ENCODE measurements at places on chromosomes 11 and 22. TPM values are rescaled to one million over a fixed set of nuclear protein-coding genes. Genes with fewer than 3 reads are reported as not detected.

DNA sequence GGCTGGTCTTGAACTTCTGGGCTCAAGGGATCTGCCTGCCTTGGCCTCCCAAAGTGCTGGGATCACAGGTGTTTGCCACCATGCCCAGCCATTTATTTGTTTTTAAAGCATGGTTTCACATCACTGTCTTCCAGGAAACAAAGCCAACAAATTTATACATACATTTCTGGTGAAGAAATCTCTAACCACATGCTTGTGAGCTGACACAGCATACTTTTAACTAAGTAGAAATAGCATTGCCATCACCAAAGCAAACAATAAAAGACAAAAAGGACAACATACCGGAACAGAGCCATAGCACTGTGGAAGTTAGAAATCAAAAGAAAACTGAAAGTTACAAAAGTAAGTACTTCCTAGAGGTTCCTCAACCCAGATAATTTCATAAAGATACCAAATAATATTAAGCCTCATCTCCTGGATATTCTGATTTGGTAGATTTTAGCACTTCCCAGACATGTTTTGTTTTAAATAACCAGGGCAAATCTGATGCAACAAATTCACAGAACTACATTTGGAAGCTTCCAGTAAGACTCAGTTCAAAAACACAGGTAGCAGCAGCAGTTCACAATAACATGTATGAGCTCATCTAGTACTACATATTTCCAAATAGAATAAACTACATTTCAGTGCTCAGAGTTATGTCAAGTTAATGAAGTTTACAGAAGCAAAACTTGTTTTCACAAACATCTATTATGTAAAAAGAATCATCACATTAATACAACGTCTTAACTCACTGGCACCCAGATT lies 70.6 kb downstream of the RRAS2 start:
- no peak for DNase-seq

Gene OR5B2
- not detected for polyA plus RNA-seq

Gene TMEM191B
- polyA plus RNA-seq = 4.8 TPM

GRCh38 chr11:66619080-66619554 lies 2.7 kb downstream of the RBM14 start:
- no peak for DNase-seq

- no peak for DNase-seq
These were observed 89.6 kb downstream of the C11orf87 start for GRCh38 chr11:109511598-109511997.

DNA sequence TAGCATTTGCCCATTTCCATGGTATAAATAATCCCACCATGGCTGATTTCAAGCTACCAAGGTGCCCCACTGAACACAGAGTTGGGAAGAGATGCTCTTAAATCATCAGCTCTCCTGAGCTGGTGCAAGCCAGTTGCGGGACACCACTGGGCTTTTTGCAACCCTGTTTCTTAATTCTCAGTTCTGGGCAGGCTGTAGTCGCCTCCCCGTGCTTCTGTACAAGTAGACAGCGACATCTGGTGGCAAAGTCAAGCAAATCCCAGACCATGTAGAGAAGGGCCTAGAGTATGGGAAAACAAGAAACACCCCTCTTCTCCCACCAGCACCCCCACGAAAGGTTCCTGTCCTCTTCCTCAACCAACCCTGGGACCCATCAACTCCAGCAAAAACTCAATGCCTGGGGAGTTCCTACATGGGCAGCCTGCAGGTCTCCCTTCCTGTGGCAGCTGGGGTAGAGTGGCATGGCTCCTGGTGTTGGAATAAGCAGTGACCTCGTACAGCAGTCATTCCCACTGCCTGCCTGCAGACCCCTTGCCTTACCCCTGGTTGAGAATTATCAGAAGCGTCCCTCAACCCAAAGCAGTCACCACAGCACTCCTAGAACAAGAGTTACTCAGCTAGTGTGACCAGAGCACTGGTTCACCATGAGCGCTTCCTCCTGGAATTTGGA lies 68.4 kb downstream of the IGLL5 start:
- DNase-seq = peak; percentile 53

Gene DERL3
- 5.7 TPM for polyA plus RNA-seq

- DNase-seq = no peak
These were observed at the start of gene TLCD5 for GRCh38 chr11:120324932-120325810. TSS of gene TLCD5 (plus strand) at chr11:120325299. CDS start at chr11:120327442, 2,143 bp downstream.

DNA sequence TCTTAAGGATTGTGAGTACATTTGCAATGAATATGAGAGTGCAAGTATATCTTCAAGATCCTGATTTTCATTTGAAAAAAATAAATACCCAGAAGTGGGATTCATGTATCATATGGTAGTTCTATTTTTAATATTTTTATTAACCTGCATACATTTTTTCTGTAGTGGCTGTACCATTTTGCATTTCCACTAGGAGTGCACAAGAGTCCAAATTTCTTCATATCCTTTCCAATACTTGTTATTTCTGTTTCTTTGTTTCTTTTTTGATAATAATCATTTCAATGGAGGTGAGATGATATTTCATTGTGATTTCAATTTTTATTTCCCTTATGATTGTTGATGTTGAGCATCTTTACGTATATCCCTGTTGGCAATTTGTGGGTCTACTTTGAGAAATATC lies 759.8 kb upstream of the CNTN5 start:
- no peak for DNase-seq

Gene PGR
- polyA plus RNA-seq = 0.04 TPM

DNA sequence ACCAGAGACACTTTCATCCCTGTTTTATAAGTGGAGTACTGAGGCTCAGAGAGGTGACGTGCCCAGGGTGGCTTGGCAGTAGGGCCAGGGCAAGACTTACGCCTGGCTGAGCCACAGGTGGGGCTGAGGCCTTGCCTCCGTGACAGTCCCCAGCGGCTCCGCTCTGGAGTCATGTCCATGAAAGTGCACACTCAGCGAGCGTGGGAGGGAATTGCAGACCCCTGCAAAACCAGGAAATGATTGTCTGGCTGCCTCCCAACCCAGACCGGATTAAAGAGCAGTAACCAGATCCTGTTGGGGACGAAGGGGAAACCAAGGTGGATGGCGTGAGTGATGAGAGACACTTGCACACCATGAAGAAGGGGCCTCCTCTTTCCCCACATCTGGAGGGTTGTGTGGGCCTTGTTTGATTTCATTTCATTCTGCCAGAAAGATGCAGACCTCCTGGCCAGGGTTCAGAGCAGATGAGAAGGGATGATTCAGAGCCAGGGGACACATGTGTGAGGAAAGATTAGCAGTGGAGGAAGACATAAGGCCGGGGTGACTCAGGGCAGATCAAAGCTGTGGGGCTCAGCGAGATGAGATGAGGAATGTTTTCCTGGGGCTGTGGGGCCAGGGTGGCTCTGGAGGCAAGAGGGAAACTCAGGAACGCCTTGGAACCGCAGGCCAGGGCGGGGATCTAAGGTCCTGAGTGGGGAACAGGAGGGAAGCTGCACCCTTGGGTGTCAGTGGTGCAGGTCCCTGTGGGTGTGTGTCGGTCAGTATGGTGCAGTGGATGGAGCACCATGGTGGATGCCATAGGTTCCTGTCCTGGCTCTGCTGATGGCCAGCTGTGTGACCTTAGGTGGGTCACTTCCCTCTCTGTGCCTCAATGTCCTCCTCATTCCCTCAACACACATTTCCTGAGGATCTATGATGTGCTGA lies 29.9 kb upstream of the LRRC32 start:
- peak; percentile 41 for DNase-seq

Gene CRYBB3
- polyA plus RNA-seq = not detected

Gene PNPLA3
- 1.9 TPM for polyA plus RNA-seq

DNA sequence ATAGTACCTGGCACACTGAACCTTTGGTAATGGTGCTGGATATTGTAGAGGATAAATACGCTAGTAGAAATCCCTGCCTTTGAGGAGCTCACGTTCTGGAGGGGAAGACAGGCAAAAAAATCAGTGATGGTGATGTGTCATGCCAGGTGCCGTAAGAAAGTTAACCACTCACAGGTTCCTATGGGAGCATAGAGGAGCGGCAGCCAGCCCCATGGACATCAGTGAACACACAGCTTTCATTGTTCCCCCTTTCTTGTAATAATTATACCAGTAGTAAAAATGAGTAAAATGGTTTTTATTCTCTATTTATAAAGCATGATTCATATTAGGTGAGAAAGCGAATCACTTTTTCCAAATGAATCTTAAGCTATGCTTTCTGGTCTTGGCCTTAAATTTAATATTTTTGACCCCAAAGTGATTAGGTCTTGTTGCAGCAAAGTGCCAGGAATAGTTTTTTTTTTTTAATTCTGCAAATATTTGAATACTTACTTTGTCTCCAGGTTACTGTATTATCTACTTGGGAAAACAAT lies 57.9 kb downstream of the UVRAG start:
- DNase-seq = no peak

DNA sequence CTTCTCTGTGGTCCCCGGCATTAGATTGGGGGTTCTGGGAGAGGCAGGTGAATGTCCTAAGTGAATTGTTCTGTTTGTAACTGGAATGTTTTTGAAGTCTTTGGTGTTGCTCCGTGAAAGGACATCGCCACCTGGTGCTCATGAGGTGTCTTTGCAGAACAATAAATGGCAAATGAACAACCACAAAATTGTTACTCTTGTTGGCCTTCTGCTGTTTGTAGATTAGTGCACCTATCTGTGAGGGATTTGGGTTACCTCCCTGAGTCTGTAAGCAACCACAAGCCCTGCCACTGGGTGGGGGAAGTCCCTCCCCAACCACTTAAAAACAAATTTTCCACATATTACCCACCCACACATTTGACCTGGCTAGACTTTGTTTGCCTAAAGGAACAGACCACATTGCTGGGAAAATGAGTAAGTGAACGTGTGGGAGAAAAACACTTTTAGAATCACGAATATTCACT lies 4.7 kb downstream of the MPEG1 start:
- no peak for DNase-seq

DNA sequence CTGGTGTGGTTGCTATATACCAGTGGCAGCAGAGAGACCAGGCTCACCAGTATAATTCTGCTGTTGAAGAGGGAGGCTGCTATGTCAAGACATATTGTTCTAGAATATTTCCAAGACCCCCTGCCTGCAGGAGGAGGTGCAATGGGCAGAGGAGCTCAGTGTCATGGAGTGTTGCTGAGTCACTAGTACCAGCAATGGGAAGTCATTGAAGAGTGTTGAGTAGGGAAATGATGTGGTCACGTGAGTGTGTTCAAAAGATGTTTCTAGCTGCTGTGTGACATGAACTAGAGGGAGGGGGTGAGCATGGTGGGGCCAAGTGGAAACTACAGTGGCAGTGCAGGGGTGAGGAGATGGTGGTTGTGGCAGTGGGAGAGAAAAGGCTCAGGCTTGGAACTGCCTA lies 76.3 kb upstream of the BIRC3 start:
- DNase-seq = no peak

DNA sequence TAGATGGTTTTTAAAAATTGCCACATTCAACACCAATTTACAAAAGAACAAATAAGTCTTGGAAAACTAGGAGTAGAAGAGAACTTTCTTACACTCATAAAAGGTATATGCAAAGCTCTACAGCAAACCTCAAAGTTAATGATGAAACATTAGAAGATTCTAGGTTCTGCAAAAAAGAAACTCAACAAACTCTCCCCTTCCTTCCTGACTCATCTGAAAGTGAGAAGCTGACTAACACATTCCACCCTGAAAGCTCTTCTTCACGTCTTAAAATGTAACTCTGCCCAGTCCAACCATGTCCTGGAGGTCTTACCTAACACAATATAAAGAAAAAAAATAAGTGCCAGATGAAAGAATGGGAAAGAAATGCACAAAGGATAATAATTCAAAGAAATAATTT lies 218.9 kb upstream of the ISX start:
- no peak for DNase-seq

DNA sequence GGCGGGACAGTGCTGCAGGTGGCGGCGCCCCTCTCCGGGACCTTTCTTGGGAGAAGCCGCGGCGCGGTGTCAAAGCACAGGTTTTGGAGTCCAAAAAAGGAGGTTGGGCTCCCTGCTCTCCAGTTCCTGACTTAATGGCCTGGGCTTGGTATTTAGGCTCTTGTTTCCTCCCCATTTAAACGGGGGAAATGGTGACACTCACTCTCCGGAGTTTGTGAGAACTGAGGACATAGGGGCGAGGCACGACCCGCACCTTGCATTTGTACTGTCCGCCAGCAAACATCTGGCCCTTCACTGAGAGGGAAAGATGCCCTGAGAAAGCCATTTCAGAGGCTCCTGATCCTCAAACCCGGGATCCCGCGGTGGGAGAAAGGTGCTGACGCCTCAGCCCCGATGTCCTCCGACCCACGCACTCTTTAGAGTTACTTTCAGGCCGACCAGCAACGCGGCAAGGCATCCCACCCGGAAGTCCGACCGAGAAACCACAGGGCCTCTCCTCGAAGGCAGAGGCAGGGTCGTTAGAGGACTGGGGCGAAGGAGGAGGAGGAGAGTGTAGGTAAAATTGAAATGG lies 2.9 kb upstream of the WDR74 start:
- no peak for DNase-seq

- no peak for DNase-seq
These were observed at the start of gene CDC42BPG for GRCh38 chr11:64844330-64845128. TSS of gene CDC42BPG (minus strand) at chr11:64844653. CDS start at chr11:64844569, 84 bp downstream.

Gene CTSW
- 0.65 TPM for polyA plus RNA-seq

DNA sequence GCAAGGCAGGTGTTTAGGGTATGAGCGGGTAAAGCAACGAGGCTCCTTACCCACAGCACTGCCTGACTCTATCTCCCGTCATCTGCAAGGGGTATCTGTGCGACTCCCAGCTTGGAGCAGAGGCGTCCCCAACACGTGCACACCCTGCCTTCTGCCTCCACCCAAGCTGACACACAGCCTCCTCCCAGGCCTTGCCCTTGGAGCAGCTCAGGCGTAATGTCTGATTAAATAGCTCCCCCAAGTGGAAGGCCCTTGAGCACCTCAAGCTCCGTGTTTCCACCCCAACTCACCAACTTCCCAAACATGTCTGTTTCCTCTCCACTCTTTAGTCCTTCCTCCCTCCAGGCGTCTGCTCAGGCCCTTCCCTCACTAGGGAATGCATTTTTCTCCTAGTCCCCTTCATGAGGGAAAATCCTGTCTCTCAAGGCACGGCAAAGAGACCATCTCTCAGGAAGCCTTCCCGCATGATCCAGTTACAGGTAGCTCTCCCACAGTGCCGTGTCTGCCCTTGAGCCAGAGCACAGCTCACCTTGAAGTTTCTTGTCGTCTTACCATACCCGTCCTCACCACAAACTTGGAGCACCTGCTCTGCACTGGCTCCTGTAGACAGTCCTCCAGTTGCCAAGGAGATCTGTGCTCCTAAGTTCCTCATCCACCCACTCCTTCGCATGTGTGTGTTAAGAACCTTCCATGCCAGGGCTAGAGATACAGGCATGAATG lies 15.8 kb downstream of the CYB5R2 start:
- DNase-seq = no peak

DNA sequence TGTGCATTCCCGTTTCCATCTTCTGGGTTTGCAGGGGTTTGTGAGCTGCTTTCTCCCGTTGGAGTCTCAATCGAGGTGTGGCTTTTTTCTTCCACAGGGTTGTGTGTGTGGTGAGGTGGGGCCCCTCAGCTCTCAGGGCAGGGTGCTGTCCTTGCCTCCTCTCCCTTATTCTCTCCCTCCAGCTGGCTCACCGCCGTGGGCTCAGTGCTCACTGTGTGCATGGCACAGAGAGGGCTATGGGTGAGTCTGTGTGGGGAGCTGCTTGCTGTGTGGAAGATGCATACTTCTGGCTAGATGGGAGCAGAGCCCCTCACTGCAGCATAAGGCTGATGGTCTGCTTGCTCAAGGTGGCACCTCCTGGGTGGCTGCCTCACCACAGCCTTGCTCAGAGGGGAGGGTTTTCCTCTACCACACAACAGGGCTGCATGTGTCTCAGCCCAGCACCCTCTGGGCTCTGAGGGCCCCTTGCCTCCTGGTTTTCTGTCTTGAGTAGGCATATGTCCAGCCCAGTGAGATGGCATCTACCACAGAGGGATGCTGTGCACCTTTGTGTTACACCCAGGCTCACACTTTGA lies 203.1 kb upstream of the B3GAT1 start:
- DNase-seq = no peak
